Spleen (tissue), 13 donors: ENCODE measurements at places on chromosomes 3 and 15. TPM values are rescaled to one million over a fixed set of nuclear protein-coding genes. Genes with fewer than 3 reads are reported as not detected.

DNA sequence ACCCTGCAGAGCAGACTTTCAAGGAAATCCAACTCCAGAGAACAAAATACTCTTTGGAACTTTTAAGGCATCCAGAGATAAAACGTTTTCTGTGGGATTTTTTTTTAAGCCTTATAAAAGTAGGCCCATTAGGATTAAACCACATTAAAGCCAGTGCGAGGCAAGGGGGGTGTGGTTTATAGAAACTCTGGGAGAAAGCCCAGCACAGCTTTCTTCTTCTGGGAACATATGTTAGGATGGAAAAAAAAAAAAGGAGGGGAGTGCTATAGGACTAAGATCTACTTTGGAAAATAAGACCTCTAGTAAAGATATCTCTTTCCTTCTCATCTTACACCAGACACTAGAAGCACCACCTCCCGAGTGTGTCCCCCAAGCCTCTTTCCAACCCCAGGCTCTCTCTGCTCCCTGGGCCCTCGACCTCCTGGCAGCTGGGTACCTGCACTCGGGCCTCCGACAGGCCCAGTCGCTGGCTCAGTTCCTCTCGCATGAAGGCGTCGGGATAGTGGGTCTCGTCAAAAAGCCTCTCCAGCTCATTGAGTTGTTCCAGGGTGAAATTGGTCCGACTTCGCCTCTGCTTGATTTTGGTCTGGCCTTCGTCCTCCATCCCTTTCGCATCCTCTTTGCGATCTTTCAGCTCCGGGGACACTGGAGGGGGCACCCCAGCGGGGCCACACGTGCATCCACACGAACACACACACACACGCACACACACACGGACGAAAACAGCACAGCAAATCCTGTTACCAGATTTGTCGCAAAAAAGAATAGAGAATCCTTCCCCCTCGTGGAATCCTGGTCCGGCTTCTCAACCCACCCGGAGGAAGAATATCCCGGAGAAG lies 3.8 kb downstream of the SHOX2 start:
- H3K4me3 ChIP-seq = no peak overlapping the region
- DNase-seq = no peak
- H3K4me1 ChIP-seq = peaks cover 51% of the 10 kb centered on the region

- H3K27me3 ChIP-seq = no peaks in the 10 kb centered on the region
- no peaks in the 10 kb centered on the region for H3K4me1 ChIP-seq
- H3K36me3 ChIP-seq = no peaks in the 10 kb centered on the region
- H3K27ac ChIP-seq = no peak overlapping the region
- H3K4me3 ChIP-seq = no peak overlapping the region
- DNase-seq = no peak
Observed at GRCh38 chr15:65057549-65057940, 10.2 kb downstream of the RASL12 start.

DNA sequence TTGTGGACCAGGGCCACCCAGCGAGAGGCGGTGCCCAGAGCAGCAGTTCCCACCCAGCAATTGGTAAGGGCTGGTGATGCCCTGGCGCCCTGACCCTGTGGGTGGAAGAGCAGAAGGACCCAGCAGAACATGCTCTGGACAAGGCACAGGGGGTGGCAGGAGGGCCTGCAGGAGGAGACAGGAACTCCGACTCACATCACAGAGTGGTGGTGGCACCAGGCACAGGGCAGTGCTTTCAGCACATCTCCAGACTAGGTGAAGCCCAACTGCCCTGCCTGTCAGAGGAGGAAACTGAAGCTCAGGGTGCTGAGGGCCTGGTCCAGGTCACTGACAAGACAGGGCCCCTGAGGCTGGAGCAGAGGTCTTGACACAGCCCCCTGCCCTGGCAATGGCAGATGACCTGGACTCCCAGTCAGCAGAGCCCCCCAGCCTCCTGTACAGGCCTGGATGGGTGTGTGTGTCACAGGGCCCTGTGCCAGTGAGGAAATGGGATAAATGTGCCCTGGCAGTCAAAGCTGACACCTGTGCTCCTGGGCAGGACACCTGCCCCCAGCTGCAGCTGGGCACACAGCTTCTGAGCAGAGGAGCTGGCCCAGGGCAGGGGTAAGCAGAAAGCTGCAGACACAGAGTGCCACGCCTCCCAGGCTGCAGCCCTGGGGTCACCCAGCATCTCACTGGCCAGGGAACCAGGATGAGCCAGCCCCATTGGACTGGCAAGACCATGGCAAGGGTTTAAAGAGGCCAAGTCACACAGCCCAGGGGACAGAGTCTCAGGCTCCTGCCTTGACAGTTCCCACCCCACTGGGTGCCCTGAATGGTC lies 11.4 kb downstream of the KLF15 start:
- H3K36me3 ChIP-seq = no peaks in the 10 kb centered on the region
- DNase-seq = peak; percentile 66
- H3K4me3 ChIP-seq = no peak overlapping the region

DNA sequence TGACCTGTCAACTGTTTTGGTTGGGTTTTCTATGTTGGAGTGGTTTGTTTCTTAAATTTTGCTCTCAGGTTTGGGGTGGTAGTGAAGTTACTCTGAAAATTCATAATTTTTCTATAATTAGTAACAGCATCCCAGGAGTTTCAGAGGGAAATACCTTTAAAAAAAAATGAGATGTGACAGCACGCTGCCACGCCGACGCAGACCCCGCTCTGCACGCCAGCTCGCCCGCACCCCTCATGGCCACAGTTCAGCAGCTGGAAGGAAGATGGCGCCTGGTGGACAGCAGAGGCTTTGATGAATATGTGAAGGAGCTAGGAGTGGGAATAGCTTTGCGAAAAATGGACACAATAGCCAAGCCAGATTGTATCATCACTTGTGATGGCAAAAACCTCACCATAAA lies 34.6 kb downstream of the AKAP13 start:
- no peak for DNase-seq
- no peaks in the 10 kb centered on the region for H3K27me3 ChIP-seq
- H3K36me3 ChIP-seq = no peaks in the 10 kb centered on the region
- H3K27ac ChIP-seq = peak overlapping the region; percentile 76

GRCh38 chr3:166187237-166187636 lies 350.0 kb upstream of the BCHE start:
- no peaks in the 10 kb centered on the region for H3K36me3 ChIP-seq
- no peaks in the 10 kb centered on the region for H3K27me3 ChIP-seq
- H3K4me1 ChIP-seq = no peaks in the 10 kb centered on the region
- DNase-seq = no peak
- no peak overlapping the region for H3K27ac ChIP-seq

- no peak for DNase-seq
- no peaks in the 10 kb centered on the region for H3K36me3 ChIP-seq
- H3K27ac ChIP-seq = peak overlapping the region; percentile 37
- H3K27me3 ChIP-seq = no peaks in the 10 kb centered on the region
- H3K4me1 ChIP-seq = no peaks in the 10 kb centered on the region
- H3K4me3 ChIP-seq = peak overlapping the region; percentile 50
Observed at GRCh38 chr15:23566071-23566554, 639 bp downstream of the MKRN3 start.

DNA sequence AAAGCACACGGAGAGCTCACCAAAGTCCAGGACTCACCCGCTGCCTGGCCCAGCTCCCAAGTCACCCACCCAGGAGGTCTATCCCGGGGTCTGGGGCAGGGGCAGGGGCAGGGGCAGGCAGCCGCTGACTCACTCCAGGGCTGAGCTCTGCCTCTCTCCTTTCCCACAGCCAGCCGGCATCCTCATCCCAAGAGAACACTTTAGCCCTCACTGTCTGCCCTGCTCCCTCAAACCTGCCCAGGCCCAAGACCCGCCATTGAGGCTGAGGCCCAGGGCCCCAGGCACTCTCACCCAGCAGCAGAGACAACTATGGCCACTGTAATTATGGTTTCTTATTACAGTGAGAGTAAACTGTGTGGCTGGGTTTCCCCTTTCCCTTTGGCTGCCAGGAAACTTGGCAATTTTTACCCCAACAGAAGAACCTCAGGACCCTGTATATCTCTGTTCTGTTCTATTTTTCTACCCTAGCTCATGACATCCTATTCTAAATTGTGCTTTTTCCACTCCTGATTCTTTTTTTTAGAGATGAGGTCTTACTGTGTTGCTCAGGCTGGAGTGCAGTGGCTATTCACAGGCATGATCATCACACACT lies 53.0 kb downstream of the IQSEC1 start:
- peak overlapping the region; percentile 45 for H3K27ac ChIP-seq
- no peaks in the 10 kb centered on the region for H3K36me3 ChIP-seq
- H3K27me3 ChIP-seq = no peaks in the 10 kb centered on the region
- DNase-seq = peak; percentile 70
- peak overlapping the region; percentile 49 for H3K4me3 ChIP-seq

DNA sequence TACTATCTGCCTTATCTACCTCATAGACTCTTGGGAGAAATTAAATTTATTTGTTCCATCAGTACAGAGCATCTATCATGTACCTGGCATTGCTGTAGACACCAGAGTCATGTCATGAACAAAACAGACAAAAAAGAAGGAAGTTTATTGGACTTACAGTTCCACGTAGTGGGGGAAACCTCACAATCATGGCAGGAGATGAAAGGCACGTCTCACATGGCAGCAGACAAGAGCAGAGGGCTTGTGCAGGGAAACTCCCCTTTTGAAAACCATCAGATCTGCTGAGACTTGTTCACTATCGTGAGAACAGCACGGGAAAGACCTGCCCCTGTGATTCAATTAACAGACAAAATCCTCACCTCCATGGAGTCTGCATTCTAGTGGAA lies 25.6 kb upstream of the ACAP2 start:
- DNase-seq = no peak
- no peak overlapping the region for H3K4me3 ChIP-seq
- H3K4me1 ChIP-seq = no peaks in the 10 kb centered on the region
- H3K27me3 ChIP-seq = no peaks in the 10 kb centered on the region
- H3K36me3 ChIP-seq = no peaks in the 10 kb centered on the region

- DNase-seq = no peak
- H3K36me3 ChIP-seq = no peaks in the 10 kb centered on the region
- H3K4me1 ChIP-seq = no peaks in the 10 kb centered on the region
- no peaks in the 10 kb centered on the region for H3K27me3 ChIP-seq
- H3K27ac ChIP-seq = no peak within 1 kb of the TSS
Observed at GRCh38 chr15:26970712-26971210, at the start of gene GABRG3. Gene GABRG3, plus strand, starts transcription at chr15:26971181.

DNA sequence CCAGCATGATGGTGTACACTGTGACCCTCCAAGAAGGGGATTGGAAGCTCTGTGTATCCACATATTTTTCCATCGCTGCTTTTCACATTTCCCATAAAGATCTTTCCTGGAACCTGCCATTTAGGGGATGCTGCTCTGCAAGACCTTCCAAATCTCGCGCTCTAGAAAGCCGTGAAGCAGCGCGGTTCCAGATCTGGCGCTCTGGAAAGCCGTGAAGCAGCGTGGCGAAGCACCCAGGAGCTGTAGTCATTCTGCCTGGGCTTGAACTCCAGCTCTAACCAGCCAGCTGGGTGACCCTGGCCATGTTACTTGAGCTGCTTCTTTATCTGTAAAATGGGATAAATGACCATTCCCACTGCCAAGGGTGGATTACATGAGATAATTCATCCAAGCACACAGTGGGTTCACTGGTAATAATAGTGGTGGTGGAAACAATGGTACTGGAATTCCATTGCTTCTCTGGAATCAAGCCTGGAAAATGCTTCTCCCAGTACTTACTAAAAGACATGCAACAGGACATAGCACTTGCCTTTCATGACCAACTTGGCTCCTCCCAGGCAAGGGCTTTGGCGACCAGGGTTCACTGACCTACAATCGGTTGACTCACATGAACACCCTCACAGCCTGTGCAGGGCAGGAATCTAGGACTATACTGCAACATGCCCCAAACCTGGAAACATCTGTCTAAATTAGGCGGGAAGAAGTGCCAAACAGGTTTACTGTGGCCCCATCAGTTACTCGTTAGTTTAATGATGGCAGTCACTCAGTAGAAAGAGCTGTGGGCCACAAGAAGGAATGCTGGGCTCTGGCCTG lies 70.7 kb downstream of the XXYLT1 start:
- no peaks in the 10 kb centered on the region for H3K27me3 ChIP-seq
- no peak for DNase-seq
- peaks cover 22% of the 10 kb centered on the region for H3K4me1 ChIP-seq
- H3K36me3 ChIP-seq = no peaks in the 10 kb centered on the region

DNA sequence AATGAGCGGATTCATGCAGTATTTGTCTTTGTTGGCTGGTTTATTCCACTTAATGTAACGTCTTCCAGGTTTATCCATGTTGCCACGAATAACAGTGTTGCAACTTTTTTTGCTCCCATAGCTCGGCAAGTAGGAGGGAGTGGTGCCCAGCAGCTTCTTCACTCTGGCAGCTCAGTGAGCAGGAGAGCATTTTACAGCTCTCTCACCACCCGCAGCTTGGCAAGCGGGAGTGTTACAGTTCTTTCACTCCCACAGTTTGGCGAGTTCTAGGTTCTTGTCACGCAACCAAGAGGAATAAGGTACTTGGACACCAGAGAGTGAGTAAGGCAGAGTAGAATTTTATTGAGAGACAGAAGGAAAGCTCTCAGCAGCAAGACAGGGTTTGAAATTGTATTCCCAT lies 935.2 kb downstream of the TBL1XR1 start:
- no peaks in the 10 kb centered on the region for H3K4me1 ChIP-seq
- no peaks in the 10 kb centered on the region for H3K36me3 ChIP-seq
- H3K27ac ChIP-seq = no peak overlapping the region
- H3K4me3 ChIP-seq = no peak overlapping the region
- no peak for DNase-seq
- H3K27me3 ChIP-seq = no peaks in the 10 kb centered on the region

DNA sequence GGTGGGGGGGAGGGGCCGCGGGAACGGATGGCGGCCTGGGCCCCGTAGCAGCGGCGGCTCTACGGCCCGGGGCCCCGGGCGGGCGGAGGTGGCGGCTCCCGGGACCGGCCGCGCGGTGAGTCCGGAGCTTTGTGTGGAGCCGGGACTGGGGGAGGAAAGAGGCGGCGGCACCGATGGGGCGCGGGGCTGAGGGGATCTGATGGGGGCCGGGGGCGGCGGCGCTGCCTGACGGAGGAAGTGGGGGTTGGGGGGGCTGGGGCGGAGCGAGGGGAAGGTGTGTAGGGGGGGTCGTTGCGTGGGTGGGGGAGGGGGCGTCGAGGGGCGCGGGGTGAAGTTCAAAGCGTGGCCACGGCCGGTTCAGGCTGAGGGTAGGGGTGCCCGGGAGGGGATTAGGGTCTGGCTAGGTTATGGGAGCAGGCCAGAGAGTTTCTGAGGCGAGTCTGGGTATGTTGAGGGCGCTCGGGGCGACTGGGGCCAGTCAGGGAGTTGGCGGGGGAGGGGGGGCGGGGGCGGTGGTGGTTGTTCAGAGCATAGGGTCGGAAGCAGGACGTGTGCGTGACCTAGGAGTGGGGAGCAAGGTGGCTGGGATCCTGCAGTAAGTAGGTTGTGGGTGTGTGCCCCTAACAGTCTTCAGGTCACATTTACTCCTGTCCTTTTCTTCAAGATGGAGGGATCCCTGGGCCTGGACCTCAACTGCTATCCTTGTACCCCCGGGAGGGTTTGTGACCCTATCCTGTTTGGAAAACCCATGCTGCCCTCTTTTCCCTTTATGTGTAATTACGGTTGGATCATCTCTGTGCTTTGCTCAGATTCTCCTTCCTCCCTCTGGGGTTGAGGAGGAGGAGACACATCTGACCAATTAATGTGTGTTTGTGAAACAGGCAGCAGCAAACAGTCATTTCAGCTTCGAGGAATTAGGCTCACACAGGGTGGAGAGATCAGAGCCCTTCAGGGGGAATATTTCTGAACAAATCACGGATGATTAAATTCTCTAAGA lies 644 bp downstream of the ZNF609 start:
- H3K27me3 ChIP-seq = no peaks in the 10 kb centered on the region
- H3K4me1 ChIP-seq = peaks cover 72% of the 10 kb centered on the region
- no peaks in the 10 kb centered on the region for H3K36me3 ChIP-seq
- DNase-seq = no peak
- peak overlapping the region; percentile 95 for H3K27ac ChIP-seq
- peak overlapping the region; percentile 51 for H3K4me3 ChIP-seq

Gene OXSM
- total RNA-seq = 10.3 TPM

Gene LRRIQ4
- total RNA-seq = 0.19 TPM

Gene SLC28A1
- total RNA-seq = 0.16 TPM

Gene IL16
- 130 TPM for total RNA-seq

Gene GHRL
- 3.4 TPM for total RNA-seq

Gene GCSAM
- 8.9 TPM for total RNA-seq

Gene FEZF2
- total RNA-seq = not detected

Gene CDHR4
- not detected for total RNA-seq

Gene PRICKLE2
- total RNA-seq = 7.7 TPM

Gene MKRN3
- 1.3 TPM for total RNA-seq
